Anterior cingulate cortex (tissue), 58 donors: ENCODE measurements at places on chromosomes 5 and 9.

DNA sequence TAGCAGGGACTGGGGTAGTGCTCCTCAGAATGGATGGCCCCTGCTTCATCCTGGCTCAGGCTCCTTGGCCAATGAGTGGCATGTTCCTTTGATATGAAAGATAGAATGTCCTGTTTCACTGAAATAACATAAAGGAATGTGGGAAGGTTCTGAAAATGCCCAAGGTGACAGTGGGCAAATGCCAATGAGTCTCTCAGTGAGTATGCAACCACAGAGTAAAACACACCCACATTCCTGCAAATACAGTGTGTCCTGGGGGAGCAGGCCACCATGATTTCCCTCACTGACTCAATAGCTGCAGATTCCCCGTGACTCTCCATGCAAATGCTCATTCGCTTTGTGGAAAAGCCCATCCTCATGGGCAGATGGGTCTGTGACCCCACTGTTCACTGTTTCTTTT lies 36.4 kb downstream of the ZNF366 start:
- DNase-seq: no peak

DNA sequence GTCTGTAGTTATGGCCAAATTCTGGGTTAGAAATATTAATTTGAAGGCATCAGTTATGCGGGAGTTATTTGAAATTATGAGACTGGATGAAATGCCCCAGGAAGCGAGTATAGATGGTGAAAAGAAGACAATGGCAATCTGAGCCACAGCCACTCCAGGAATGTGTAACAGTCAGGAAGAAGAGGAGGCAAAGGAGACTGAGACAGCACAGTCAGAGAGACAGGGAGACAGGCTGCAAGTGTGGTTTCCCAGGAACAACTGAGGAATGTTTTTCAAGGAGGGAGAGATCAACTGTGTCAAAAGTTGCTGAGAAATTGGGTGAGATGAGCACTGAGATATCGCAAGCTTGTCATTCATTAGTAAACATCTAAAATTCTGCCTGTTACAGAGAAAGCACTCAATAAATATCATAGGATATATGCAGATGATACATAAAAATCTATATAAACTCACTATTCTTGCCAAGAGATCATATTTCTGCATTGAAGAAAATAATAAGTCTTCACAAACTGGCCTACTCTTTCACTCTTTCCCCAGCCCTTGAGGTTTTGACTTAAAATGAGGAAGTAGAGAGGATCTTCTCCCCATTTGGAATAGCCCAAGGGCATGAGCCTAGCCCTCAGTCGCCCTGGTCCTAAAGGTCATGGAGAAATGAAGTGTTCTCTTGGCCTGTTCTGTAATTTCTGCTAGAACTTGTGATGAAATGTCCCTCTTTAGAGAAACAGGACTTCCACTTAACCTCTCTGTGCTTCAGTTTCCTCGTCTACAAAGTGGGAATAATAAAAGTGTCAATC lies 48.5 kb upstream of the RLN1 start:
- DNase-seq: no peak

GRCh38 chr5:139835656-139836055 lies 40.0 kb downstream of the PSD2 start:
- DNase-seq: no peak

DNA sequence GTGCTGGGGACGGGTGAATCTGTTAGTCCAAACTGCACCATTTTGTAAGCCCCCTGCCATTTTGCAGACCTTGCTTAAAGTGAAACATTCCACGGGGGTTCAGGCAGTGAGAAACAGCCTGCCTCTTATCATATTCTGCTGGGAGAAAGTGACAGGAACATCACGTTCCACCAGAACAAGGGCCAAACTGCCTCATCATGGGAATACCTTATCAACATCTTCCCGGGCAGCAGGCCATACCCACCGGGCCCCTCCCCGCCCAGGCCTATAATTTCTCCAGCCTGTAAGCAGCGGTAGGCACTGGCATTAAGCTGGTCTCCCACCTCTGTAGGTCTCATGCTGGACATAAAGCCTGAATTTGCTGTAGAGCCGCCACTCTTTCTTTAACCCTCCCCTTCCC lies 1.5 kb upstream of the CFAP77 start:
- no peak for DNase-seq

GRCh38 chr9:5582835-5583195 lies 46.1 kb upstream of the RIC1 start:
- no peak for DNase-seq
